Stimulated activated CD8-positive, alpha-beta memory T cell treated with anti-CD3 and anti-CD28 coated beads, Interleukin-7, amount 100 ng/mL, for 48 hours (primary cell): ENCODE measurements at places on chromosomes 3 and 15.

GRCh38 chr15:60541481-60542299, 62.7 kb upstream of the ICE2 start:
- DNase-seq: no peak

GRCh38 chr15:92184142-92184541, 209.5 kb upstream of the ST8SIA2 start:
- DNase-seq: no peak

- no peak for DNase-seq
Observed at GRCh38 chr15:62612771-62613170, 429.8 kb upstream of the TPM1 start.

GRCh38 chr15:61393949-61394348, 164.8 kb upstream of the RORA start:
- DNase-seq: no peak

- no peak for DNase-seq
Observed at GRCh38 chr3:183022936-183023516, 42.7 kb upstream of the DCUN1D1 start.

GRCh38 chr15:88539441-88539840, 7.0 kb downstream of the DET1 start:
- DNase-seq: no peak

DNA sequence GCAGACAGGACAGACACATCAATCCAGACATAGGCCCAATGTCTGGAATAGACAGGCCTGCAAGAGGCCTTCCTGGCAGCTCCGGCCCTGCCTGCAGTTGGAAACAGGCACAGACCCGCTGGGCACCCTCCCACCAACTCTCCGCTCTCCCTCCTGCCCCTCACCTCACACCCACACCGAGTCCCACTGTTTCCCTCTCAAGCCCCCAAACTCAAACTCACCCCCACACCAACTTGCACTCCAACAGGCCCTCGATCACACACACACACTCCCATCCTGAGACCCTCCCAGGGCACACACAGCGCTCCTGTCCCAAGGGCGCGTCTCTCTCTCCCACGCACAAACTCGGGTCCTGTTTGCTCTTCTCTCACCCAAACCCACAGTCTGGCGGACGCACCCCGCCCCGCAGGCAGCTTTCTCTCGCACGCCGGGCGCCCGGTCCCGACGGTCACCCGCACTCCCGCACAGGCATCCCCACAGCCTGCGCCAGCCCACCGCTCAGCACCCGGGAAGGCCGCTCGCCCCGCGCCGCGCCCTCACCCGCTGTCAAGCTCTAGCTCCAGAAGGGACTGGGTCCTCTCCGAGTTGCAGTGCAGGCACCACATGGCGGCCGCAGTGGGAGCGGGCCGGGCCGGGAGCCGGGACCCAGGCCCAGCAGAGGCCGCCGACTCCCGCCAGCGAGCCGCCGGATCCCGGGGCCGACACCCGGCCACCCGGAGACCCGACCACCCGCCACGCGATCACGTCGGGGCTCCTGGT, 106.2 kb downstream of the IQSEC1 start:
- no peak for DNase-seq

DNA sequence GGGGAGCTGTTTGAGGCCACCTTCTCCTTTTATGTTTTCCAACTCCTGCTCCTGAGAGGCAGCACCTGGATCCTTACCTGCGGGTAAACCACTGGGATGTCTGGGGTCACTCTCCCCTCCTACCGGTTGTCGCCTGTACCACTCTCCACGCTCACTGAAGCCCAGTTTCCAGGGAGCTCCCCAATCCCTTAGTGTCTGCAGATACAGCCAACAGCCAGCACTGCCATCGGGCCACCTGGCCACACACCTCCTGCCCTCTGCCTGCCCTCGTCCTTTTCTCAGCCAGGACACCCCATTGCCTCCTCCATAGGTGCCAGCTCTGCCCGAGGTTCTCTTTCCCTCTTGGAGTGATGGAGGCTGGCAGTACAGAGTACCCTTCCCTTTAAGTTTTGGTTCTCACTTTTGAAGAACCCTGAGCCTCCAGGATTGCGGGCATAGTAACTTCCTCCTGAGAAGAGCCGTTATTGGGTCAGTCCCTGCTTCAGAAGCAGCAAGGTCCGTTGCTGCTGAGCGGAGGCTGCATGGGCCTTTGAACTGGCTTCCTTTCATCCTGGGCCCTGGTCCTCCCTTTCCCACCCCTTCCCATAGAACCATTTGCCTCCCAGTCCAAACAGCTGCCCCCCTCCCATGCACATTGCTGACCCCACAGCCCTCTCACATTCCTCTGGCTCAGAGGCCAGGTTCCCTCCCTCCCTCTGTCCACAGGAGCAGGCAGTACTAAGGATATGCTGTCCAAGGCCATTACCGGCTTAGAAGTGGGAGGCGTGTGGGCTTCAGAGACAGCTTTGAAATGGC, 30.9 kb downstream of the ARNT2 start:
- DNase-seq: no peak

- peak; percentile 65 for DNase-seq
Observed at GRCh38 chr15:85689729-85690128, 105.0 kb downstream of the KLHL25 start.

- DNase-seq: no peak
Observed at GRCh38 chr3:151501923-151502632, 41.2 kb upstream of the IGSF10 start.

DNA sequence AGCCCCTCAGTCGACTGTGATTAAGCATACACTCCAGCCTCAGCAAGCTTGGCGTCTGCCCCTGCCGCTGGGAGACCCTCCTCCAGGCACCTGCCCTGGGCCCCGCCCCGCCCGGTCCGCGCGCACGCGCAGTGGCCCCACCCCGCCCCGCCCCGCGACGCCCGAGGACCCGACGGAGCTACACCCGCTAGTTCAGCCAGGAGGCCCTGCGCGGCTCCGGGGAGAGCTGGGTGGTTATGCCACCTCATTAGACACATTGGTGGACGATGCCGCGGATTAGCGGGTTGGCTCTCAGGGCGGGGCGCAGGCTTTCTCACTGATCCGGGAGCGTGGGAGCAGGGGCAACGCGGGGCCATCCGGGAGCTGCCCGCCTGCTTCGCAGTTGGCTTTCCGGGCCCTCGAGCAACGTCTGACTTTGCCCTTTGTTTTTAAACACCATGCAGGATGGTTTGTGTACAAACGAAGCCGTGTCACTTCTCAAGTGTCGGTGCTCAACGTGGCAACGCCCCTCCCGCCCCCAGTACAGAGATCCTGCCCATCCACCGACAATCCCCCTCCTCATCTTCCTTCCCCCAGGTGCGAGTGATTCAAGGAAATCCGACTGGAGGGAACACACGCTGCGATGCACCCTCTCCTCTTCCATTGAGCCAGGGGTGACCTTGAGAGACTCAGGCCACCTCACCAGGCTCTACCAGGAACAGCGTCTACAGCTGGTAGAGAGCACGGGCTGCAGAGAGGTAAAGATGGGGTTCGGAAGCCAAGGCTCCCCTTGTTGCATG, 109.3 kb downstream of the SHQ1 start:
- peak; percentile 43 for DNase-seq

- DNase-seq: no peak
Observed at GRCh38 chr3:113193719-113194118, 17.6 kb upstream of the BOC start.

DNA sequence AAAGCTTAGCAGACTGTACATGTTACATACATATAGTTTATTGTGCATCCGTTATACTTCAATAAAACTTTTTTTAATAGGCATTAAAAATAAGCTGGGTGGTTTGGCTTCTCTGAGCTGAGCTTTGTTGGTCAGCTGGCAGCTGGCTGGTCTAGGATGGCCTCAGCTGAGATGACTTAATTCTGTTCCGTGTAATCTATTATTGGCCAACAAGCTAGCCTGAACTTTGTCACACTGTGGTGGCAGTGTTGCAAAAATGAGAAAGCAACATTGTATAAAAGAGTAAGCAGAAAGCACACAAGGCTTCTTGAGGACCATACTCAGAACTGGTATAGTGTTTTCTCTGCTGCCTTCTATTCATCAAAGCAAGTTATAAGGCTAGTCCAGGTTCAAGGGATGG, 45.2 kb downstream of the CGGBP1 start:
- no peak for DNase-seq

GRCh38 chr3:169237201-169237600, 426.3 kb downstream of the MECOM start:
- no peak for DNase-seq

- DNase-seq: no peak
Observed at GRCh38 chr3:22959593-22959992, 243.5 kb upstream of the UBE2E2 start.

DNA sequence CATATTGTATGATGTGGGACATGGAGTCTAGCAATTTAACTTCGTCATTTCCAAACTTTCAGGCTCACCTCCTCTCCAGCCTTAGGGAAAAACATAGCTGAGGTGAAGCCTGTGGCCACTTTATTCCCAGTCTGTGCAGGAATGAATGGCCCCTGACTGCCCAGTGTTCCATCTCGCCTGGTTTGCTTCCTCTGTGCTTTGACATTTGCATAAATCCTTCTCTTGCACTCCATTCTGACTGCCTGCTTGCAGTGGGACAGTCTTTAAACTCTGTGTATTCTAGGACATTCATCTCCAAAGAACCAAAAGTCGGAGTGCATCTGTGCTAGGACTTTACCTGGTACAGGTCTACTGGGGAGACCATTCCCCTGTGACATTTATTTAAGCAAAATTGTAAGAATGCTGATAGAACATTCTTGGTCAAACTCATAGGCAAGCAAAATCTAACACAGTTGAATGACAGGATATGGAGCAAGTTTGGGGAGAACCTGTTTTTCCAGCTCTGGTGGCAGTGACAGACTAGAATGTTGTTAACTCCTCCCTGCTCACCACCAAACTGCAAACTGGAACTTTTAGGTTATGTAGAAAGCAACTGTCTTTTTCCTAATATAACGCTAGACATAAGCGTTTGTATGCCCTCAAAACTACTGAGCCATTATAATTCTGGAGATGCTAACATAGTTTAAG, 22.1 kb downstream of the TMED3 start:
- no peak for DNase-seq

DNA sequence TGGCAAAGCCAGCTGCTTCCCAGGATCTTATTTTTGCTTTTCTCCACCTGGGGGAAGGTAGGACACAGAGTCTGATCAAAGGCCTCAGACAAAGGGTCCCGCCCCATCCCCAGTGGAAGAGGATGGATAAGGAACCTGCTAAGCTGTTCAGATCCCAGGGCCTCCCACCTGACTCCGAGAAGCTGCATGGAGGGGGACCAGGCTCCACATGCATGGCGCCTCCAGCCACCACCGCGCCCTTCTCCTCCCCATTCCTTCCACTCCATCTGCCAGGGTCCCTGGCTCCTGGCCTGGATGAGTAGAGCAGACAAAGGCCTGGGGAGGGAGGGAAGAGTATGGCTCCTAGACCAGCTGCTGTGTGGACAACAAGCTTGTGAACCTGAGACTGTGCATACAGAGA, 20.0 kb upstream of the CRABP1 start:
- DNase-seq: no peak

GRCh38 chr15:74392451-74392830, 25.0 kb upstream of the CYP11A1 start:
- no peak for DNase-seq
